DMS 273 treated with DMSO at 0.1 percent for 48 hours (cell line): ENCODE measurements at places on chromosomes 7 and 10.
A peak's percentile ranks its signal among the peaks of the same experiment; 100 is the strongest.

DNA sequence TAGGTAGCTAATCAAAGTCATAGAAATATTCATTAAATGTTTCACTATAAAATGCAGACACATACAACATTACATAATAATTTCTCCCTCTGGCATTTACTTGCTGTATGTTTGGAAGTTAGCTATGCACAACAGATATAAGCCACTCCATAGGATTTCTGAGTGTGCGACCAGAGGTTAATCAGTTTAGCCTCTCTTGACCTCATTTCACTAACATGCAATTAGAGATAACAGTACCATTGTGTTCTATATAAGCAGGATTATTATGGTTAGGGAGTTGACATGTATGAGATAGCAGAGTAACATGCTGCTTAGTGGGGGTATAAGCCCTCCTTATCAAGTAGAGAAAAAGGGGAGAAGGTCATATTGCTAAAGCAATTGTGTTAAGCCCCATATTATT is 26.4 kb downstream of the GLUD1 start:
- no peak for DNase-seq

- no peak for DNase-seq
These were observed 68.8 kb upstream of the IFRD1 start for GRCh38 chr7:112381311-112382091.

- DNase-seq = no peak
These were observed 982 bp downstream of the COBL start for GRCh38 chr7:51315393-51316261.

GRCh38 chr10:5691786-5692185 is 7.1 kb downstream of the TASOR2 start:
- no peak for DNase-seq

- no peak for DNase-seq
These were observed 65.4 kb upstream of the STEAP1B start for GRCh38 chr7:22565315-22565811.

DNA sequence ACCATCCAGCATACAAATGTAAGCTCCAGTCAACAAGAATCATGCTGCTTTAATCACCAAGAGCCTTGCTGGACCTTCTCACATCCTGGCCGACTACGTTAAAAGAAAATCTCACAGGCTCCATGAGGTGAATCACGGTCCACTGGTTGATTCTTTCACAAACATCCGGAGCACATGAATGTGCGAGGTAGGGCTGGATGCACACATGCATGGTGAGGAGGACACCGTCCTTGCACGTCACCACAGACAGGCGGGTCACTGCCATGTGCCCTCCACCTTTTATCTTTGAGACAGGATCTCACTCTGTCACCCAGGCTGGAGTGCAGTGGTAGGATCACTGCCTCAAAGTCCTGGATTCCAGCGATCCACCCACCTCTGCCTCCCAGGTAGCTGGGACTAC is 265.1 kb downstream of the PARD3 start:
- no peak for DNase-seq

DNA sequence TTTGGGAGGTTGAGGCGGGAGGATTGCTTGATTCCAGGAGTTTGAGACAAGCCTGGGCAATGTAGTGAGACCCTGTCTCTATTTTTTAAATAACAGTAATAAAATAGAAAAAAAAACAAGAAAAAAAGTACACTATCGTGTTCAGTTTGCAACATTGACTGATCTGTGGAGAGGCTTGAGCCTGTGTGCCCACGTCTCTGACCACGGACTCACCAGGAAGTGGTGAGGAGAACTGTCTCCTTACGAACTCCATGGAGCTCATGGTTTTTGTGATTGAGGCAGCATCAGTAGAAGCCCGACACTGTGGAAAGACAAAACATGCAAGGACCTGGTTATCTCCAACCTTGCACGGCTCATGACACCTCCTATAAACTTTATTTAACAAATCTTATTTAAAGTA is 23.9 kb upstream of the DNAJB6 start:
- DNase-seq = no peak

DNA sequence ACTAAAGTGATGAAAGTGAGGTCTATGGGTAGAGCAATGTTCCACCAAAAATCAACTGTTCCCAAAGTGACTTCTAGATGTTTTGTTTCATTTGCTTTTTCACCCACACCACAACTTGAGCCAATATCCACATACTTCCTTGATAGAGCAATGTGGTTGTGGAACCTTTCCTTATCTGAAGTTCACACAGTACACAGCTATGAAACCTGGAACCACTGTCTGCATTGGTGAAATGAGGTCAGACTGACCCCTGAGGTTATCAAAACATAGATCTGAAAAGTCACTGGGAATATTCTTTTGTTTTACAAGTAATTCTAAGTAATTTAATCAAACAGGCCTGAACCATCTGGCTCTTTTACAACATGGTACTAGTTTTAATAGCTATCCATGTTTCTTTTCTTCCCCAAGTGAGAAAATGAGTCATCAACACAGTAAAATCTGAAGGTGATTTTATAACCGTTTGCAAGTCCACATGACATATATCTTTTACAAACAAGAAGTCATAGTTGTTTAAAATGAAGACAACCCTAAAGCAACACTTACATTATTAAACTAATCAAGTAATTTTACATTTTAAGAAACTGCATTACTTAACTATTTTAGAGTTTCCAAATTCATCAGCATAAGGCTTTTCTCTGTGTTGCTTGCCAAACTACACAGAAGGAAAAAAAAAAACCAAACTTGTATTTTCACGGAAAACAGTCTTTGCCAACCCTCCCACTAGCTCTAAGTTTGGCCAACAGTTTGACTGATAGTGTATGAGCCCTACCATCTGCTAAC is 80.3 kb downstream of the LRRC17 start:
- DNase-seq = peak; percentile 84
